ENCODE measurements at places on chromosomes 5 and 9. TPM values are rescaled to one million over a fixed set of nuclear protein-coding genes. Genes with fewer than 3 reads are reported as not detected.

DNA sequence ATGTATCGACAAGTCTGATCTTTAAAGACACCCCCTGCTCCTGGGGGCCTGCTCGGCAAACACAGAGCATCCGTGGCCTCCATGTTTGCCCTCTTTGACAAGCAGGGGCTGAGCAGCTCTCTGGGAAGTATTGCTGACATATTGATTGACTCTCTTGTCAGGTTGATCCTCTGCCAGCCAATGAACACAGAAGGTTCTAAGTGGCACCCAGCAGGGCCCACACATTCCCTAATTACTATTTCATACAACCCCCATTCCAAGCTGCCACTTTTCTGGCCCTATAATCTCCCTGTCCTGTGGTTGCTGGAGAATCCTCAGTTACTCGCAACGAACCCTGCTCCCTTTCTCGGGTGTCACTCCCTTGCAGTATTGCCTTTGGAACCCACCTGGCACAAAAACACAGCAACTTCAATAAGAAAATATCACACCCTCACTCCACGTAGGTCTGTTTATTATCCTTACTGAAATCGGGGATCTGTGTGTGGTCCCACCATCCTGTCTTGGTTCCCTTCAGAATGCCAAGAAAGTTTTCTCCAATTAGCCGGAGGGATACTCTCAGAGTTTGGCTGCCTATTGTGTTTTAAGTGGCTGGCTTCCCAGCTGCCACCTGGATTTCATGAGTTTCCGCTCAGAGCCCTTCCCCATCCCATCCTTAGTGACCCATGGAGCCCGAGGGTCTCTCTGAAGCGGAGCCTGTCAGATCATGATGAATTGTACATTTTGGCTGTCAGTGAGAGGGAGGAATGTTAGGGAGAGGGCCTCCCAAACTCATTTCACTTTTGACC lies 249.0 kb upstream of the WWC1 start:
- no peak overlapping the region for H3K27ac ChIP-seq
- H3K4me3 ChIP-seq = no peak overlapping the region
- no peaks in the 10 kb centered on the region for H3K4me1 ChIP-seq
- no peaks in the 10 kb centered on the region for H3K36me3 ChIP-seq

- H3K4me1 ChIP-seq = peaks cover 10% of the 10 kb centered on the region
- H3K27ac ChIP-seq = no peak overlapping the region
- no peak for ATAC-seq
- H3K27me3 ChIP-seq = no peaks in the 10 kb centered on the region
These were observed 28.4 kb downstream of the ARHGEF37 start for GRCh38 chr5:149609640-149610219.

DNA sequence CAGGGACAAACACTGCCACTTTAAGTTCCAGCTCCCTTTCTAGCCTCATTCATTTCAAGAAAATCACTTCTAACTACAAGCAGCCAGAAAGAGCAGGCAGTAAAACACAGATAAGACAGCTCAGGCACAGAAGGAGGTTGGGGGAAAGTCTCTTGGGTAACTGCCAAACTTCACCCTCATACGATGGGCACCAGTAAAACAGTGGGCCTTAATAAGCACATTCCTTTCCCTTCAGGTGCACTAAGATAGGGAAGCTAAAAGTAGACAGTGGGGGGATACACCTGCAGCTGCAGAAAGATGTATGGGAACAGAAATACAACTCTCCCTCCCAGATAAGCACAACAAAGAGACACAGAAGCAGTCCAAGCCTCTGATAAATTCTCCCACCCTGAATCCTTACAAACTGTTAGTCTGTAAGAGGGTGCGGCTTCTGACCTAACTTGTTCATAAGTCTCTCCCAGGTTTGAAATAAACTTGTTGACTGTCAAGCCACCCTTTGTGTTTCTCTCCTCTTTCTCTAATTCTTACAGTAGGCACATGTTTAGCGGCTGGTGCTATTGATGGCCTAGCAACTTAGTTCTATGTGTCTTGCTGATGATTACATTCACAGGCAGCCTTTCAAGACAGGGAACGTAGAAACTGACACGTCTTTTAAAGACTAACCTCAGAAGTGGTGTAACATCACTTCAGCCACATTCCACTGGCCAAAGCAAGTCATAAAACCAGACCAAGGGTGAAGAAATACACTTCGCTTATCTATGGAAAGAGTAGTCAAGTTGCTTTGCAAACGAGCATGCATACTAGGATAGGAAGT lies 6.8 kb upstream of the CKS2 start:
- no peak overlapping the region for H3K4me3 ChIP-seq
- H3K36me3 ChIP-seq = no peaks in the 10 kb centered on the region
- H3K27ac ChIP-seq = no peak overlapping the region
- no peaks in the 10 kb centered on the region for H3K27me3 ChIP-seq
- no peaks in the 10 kb centered on the region for H3K4me1 ChIP-seq

DNA sequence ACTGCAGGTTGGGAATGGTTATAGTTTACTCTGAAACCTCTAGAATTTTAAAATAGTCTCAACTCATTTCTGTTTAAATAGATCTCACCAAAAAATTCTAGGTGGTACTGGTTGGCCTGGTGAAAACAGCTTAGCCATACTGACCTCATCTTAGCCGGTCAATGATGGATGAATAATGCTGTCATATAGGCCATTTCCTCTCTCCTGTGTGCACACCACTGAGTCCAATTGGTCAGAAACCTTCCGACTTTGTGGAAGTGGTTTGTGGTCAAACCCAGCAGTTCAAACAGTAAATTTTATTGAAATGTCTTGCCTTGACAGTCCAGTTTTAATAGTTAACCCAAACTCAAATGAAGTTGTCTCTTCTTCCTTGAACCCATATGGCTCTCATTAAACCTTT lies 98.6 kb downstream of the GIN1 start:
- H3K27me3 ChIP-seq = no peaks in the 10 kb centered on the region
- no peak overlapping the region for H3K4me3 ChIP-seq
- H3K36me3 ChIP-seq = peaks cover 98% of the 10 kb centered on the region
- H3K27ac ChIP-seq = no peak overlapping the region

DNA sequence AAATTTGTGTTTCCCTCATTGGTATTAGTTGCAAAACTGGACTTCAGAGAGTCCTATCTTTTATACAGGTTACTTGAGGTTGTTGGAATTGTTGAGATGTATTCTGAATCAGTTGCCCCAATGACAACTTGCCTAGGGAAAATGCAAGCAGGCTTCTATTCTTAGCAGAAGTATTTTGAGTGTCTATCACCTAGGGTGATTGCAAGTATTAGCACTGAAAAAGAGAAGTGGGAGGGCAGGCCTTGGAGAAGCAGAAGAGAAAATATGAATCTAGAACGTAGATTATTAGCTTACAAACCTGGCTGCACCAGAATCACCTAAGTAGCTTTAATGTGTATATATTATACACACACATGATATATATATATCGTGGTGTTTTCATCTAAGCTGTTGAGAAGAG lies 43.2 kb downstream of the ADAMTS12 start:
- H3K36me3 ChIP-seq = no peaks in the 10 kb centered on the region
- H3K4me1 ChIP-seq = peaks cover 7% of the 10 kb centered on the region
- ATAC-seq = no peak
- no peak overlapping the region for H3K4me3 ChIP-seq

DNA sequence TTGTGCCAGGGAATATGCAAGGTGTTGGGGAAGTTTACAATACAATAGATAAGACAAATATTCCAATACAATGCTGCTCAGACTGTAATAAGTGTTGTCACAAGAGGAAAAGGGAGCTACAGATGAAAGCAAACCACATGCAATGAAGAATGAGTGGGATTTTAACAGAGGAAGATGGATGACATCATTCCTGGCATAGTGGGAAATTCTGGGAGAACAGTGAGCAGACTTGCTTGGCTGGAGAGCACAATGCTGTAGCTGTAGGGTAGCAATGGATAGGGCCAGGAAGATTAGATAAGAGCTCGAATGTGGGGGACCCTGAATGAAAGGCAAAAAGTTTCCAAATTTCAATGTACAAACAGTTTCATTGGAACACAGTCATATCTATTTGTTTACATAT lies 9.5 kb upstream of the DPYSL3 start:
- no peak overlapping the region for H3K27ac ChIP-seq
- H3K4me1 ChIP-seq = no peaks in the 10 kb centered on the region
- peaks cover 10% of the 10 kb centered on the region for H3K27me3 ChIP-seq
- H3K36me3 ChIP-seq = no peaks in the 10 kb centered on the region
- no peak for ATAC-seq

DNA sequence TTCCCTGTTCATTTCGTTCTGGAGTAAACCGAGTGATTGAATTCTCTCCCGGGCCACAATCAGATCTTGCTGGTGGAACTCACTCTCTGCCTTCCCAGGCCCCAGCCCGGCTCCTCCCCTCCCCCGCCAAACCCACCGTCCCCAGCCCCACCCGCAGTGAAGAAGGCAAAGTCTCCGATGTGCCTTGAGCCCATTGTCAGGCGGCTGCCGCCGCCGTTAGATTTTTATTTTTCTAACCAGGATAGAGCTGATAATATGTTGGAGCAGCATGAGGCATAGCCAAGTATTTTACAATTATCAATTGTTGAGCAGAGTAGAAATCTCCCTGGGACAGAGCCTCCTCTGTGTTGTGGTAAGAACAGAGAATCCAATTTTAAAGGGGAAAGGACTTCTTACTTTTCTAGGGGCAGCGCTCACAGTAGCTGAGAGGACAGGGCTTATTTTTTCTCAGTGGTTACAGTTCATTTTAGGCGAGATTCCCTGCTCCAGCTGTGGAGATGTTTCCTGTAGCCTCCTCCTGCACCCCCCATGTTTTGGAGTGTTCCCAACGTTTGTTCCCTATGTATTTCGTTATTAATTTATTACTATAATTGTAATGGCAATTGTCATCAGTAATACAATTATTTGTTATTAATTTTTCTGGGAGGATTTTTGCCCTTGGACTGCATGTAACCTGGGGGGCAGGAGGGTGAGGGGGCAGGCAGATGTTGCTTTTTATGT lies 1.3 kb downstream of the PSAT1 start:
- H3K4me1 ChIP-seq = no peaks in the 10 kb centered on the region
- H3K27me3 ChIP-seq = no peaks in the 10 kb centered on the region
- no peak for ATAC-seq
- H3K27ac ChIP-seq = peak overlapping the region; percentile 70

- ATAC-seq = peak; percentile 28
- peak overlapping the region; percentile 93 for H3K4me3 ChIP-seq
- H3K36me3 ChIP-seq = peaks cover 98% of the 10 kb centered on the region
- H3K27me3 ChIP-seq = no peaks in the 10 kb centered on the region
These were observed 7.2 kb downstream of the HMGCS1 start for GRCh38 chr5:43305948-43306565.

The ZNF883 gene
- 0.76 TPM for total RNA-seq

DNA sequence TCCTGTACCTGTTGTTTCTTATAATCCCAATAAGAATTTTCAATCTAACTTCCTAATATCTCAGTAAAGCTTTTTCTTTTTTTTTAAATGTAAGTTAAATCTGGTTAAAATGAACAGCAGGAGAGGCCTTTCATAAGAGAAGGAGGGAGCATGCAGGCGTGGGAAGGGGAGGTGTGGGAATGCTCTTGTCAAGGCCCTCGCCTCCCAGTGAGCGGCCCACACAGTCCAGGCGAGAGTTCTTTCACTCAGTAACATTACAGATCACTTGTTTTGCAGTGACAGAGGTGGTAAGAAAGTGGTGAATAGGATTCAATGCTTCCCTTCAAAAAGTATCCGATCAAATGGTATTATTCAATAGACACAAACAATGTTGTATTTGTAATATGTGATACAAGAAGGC lies 125.0 kb downstream of the EPB41L4A start:
- peaks cover 12% of the 10 kb centered on the region for H3K27me3 ChIP-seq
- no peak overlapping the region for H3K4me3 ChIP-seq
- no peak overlapping the region for H3K27ac ChIP-seq
- H3K36me3 ChIP-seq = no peaks in the 10 kb centered on the region

The FRMD3 gene
- total RNA-seq = 0.82 TPM

The COL27A1 gene
- total RNA-seq = 12.0 TPM

DNA sequence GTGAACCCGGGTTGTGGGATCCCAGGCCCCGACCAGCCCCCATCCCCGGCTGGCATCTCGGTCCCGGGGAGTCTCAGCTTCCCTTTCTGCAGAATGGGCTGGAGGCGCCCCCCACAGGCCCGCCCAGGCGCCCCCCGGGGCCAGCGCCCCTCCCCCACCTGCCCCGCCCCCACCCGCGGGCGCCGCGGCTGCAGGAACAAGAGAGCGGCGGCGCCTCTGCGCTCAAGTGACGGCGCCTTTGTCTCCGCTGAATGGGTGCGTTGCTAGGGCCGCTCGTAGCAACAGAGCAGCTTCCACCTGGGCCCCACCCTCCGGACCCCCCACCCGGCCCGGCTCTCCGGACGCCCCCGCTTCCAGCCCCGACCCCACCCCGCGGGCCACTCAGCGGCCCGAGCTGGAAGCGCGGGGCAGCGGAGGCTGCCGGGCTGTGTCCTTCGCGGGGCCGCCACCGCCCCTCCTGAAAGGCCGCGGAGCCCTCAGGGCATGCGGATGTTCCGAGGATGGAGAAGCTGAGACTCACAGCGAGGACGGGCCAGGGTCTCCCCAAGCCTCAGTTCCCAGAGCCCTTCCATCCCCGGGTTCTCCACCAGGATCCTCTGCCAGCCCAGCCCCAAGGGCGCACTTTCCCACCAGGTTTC lies 27.5 kb downstream of the ADGRD2 start:
- no peaks in the 10 kb centered on the region for H3K4me1 ChIP-seq
- H3K27ac ChIP-seq = no peak overlapping the region
- ATAC-seq = no peak
- H3K27me3 ChIP-seq = peaks cover 10% of the 10 kb centered on the region
- H3K4me3 ChIP-seq = no peak overlapping the region

DNA sequence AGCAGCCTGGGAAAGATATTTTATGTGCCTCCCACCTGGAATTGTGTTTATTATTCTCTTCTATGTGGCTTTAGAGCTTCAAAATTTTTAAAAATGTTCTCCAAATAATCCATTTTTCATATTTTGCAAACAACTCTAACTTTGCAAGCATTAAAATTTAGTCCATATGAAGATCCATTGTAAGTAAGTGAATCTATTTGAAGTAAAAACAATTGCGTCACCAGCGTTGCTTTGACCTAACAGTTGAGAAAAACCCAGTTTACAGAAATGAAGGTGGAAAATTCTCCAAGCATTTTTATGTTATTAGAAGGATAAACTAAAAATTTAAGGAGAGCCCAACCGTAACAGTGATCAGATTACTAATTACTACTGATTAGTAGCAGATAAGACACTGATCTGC lies 38.9 kb upstream of the TLX3 start:
- H3K4me3 ChIP-seq = no peak overlapping the region
- H3K27me3 ChIP-seq = peaks cover 9% of the 10 kb centered on the region
- no peak for ATAC-seq
- H3K4me1 ChIP-seq = peaks cover under 1% of the 10 kb centered on the region
- no peaks in the 10 kb centered on the region for H3K36me3 ChIP-seq

DNA sequence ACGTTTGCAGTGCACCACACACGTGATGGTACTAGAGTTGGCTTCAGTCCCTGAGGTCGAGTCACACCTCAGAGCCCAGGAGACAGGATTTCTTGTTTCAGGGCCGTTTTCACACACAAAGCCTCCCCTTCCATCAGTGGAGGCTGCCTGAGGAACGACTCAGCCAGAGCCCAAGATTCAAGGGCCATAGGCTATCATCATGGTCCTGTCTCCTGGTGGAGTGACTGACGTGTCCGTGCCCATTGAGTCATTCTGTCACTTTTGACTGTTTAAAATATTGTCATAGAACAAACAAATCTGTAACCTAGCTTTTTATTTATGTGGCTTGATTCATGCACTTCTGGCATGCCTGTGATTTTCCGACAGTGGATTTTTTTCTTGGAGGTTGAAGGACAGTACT lies 28.3 kb downstream of the CAMK2A start:
- no peaks in the 10 kb centered on the region for H3K36me3 ChIP-seq
- H3K27ac ChIP-seq = no peak overlapping the region
- H3K4me1 ChIP-seq = no peaks in the 10 kb centered on the region
- H3K4me3 ChIP-seq = no peak overlapping the region
- no peak for ATAC-seq

The ANKRD18A gene
- 5.7 TPM for total RNA-seq

All from activated T-helper 17 cell treated with anti-CD3 and anti-CD28 coated beads, Interleukin-2, amount 50 U/mL, for 72 hours (primary cell).